Activated CD8-positive, alpha-beta memory T cell treated with anti-CD3 and anti-CD28 coated beads for 1 hour (primary cell): ENCODE measurements at places on chromosomes 7 and 10.

GRCh38 chr7:85090143-85090542 lies 96.7 kb downstream of the SEMA3D start:
- no peak for DNase-seq

DNA sequence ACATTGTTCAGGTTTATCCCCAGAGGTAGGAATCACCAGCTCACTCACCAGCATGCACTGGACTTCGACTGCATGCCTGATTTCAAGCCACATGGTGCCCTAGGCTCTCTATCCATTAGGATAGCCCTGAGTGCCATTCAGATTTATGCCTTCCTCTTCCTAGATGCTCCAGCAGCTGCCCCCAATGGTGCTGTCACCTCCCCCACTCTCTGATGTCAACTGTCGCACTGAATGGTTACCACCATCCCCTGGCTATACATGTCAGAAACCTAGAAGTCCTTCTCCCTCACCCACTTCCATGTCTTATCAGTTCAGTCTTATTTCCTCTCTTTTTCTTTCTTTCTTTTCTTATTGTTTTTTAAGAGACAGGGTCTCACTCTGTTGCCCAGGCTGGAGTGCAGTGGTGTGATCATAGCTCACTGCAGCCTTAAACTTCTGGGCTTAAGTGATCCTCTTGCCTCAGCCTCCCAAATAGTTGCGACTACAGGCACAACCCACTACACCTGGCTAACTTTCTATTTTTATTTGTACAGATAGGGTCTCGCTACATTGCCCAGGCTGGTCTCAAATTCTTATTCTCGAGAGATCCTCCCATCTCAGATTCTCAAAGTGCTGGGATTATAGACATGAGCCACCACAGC lies 2.9 kb downstream of the SFXN4 start:
- no peak for DNase-seq

GRCh38 chr10:11303361-11304170 lies 285.9 kb downstream of the CELF2 start:
- DNase-seq, result no peak

GRCh38 chr10:130769146-130770017 lies 542.1 kb downstream of the TCERG1L start:
- DNase-seq, result no peak

DNA sequence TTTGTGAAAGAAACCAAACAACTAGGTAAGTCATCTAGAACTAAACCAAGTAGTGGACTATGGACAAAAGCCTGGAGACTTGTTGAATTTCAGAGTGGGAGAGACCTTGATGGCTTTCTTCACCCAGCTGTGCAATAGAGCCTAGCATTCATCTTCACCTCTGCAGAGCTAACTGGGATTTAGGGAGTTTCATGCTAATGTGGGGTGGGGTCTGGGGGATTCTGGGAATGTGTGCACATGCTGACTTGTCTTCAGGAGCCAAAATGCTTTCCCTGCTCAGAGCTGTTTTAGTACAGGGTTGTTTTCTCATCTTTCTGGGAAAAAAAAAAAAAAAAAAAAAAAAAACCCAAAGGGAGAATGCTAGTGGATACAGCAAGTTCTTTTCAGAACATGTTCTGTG lies 81.3 kb upstream of the ARHGAP21 start:
- DNase-seq, result no peak

DNA sequence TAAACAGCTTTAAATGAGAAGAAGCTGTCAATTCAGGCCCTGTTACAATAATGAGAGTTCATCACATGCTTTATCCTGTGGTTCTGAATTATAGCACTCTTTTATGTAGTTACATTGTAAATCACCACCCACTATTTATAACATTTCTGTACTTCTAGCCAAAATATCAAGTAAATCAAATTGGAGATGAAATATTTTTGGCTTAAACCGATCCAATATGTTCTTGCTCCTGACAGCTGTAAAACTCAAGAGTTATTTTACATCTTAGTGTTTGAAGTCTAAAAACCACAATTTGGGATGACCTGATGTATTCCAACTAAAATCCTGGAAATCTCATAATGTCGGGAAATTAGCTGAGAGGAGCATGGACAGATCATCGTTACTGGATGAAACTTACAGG lies 371.2 kb upstream of the LRRN3 start:
- DNase-seq, result no peak

DNA sequence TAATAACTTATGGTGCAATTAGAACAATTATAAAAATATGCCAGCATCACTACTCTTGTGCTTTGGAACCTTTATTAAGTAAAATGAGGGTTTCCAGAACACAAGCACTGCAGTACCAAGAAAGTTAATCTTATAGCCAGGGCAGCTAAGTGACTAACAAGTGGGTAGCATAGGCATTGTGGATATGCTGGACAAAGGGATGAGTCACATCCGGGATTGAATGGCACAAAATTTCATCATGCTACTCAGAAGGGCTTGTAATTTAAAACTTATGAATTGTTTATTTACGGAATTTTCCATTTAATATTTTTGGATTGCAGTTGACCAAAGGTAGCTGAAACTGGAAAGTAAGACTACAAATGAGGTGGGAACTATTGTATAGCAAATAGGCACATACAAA lies 250.6 kb downstream of the C7orf25 start:
- no peak for DNase-seq

GRCh38 chr7:117127585-117128168 lies 174.4 kb downstream of the ST7 start:
- no peak for DNase-seq

DNA sequence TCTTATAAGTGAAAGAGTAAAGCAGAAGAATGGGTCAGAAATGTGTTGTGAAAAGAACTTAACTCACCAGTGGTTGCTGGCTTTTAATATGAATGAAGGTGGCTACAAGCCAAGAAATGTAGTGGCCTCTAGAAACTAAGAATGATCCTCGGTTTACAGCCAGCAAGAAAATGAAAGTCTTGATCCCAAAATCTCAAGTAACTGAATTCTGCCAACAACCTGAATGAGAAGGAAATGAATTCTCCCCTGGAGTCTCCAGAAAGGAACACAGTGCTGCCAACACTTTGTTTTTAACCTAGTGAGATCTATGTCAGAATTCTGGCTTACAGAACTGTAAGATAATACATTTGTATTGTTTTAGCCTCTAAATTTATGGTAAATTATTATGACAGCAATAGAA lies 193.0 kb downstream of the FZD1 start:
- no peak for DNase-seq

DNA sequence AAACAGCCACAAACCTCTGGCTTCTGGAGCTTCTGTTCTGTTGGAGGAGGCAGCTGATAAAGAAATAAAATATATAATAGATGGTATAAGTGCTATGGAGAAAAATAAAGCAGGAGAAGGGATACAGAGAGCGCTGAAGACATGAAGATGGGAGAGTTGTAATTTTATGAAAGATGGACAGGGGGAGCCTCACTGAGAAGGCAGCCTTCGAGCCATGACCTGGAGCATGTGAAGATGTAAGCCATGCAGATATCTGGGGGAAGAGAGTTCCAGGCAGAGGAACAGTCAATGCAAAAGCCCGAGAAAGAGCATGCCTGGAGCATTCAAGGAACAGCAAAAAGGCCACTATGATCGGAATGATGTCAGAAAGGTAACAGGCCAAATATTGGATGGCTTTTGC lies 187.5 kb downstream of the KIAA1217 start:
- DNase-seq, result no peak

- DNase-seq, result no peak
These were observed 78.1 kb downstream of the USP6NL start for GRCh38 chr10:11533328-11533781.

DNA sequence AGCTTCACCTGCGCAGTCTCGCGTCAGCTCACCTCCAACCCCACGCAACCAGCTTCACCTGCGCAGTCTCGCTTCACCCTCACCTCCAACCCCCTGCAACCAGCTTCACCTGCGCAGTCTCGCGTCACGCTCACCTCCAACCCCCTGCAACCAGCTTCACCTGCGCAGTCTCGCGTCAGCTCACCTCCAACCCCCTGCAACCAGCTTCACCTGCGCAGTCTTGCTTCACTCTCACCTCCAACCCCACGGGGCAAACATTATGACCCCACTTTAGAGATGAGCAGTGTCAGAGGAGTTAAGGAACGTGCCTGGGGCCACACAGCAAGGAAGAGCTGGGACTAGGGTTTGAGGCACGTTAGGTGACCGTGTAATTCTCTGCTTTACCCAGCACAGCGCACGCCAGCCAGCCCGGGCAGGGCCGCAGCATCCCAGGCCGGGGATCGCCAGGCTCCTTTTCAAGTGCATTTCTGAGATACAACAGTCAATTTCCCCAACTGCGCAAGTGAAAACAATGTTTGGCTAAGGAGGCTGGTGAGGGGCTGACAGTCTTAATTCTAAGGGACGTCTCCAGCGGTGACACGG lies 22.6 kb upstream of the PDGFA start:
- no peak for DNase-seq

GRCh38 chr7:91098566-91098965 lies 165.7 kb upstream of the FZD1 start:
- DNase-seq, result no peak

DNA sequence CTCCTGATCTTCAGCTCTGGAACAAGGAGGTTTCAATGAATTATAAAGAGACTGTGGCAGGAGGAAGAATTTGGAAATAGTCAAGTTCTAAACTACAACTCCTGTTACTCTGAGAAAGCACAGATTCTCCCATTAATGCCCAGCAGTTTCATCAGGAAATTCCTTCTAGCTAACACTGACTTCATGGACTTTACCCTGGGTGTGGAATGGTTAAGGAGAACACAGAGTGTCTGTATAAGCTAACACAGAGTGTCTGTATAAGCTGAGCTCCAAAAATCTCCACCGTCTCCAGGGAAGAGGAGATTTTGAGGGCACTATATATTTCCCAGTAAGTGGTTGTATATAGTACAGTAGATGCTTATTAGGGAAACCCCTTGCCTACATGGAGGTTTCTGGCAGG lies 675.5 kb downstream of the XPNPEP1 start:
- DNase-seq, result no peak

DNA sequence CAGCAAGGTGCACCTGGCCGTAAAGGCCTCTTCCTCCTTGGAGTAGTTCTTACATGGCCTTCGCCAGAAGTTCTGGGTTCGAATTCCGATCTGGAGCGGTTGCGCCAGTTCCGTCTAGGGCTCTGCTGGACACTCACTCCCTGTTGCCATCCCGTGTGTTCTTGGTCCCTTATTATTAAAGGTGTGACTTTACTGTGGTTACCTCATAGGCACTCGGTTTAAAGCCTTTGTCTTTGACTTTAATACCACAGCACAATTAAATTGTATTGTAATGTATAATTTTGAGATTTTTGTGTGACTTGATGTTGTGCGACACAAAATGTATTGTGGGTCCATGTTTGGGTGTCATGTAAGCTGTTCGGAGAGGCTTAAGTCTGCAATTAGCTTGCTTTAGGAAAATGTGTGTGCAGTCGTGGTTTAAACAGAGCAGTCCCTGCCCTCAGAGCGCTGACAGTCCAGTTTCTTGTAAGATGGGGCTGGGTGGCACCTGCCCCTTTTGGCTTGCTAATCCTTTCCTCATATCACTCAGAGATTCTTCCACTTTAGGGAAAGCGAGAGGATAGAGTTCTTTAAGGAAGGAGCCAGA lies 919 bp downstream of the INPP5F start:
- DNase-seq, result no peak

DNA sequence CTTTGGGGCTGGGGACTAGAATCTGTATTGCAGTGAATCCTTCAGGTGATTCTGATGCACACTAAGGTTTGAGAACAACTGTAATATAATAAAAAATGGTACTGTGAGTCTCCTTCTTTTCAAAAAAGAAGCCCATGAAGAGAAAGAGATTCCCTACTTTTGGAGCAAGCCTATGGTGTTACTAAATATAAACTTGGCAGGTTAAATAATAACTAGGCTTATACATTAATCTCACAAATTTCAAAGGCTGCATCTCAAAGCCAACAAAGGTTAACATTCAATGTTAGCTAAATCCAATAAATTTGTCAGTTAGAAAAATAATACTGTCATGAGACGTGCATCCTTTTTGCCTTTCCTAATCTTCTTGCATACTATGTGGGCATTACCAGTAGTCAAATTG lies 159.7 kb upstream of the LAMB4 start:
- no peak for DNase-seq

DNA sequence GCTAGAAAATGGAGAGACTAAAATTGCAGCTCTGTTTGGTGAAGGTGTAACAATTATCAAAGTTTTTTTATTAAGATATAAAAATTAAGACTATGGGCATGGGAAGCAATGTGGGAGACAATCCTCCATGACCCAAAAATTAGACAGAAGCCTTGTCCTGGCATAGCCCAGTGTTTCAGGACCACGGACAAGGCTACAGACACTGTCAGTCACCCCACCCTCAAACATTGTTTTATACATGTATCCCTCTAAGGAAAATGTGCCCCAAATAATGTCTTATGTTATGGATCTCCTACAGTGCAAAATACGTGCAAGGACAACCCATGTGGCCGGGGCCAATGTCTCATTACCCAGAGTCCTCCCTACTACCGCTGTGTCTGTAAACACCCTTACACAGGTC lies 24.0 kb downstream of the HABP2 start:
- DNase-seq, result no peak

DNA sequence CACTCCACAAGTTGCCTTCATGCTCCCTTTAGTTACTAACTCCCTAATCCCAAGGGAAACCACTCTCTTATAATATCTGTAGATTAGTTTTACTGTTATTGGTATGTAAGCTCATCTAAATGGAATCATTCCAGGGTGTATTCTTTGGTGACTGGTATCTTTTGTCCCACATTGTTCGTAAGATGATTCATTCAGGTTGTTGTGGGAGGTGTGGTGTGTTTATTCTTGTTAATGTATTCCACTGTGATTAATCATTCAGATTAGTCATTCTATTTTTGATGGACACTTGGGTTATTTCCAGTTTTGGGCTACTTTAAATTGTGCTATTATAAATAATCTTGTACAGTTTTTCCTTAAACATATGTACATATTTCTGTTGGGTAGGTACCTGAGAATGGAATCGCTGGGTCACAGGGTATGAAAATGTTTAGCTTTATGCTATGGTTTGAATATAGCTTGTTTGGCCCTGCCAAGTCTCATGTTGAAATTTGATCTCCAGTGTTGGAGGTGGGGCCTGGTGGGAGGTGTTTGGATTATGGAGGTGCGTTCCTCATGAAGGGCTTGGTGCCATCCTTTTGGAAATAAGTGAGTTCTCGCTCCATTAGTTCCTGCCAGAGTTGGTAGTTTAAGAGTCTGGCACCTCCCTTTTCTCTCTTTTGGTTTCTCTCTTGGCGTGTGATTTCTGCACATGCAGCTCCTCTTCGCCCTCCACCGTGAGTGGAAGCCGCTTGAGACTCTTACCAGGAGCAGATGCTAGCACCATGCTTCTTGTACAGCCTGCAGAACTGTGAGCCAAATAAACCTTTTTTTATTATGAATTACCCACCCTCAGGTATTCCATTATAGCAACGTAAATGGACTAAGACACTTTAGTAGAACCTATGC lies 13.8 kb downstream of the BTRC start:
- no peak for DNase-seq

- DNase-seq, result no peak
These were observed 42.7 kb downstream of the ZMIZ1 start for GRCh38 chr10:79111427-79111826.
